Activated CD4-positive, alpha-beta T cell treated with anti-CD3 and anti-CD28 coated beads for 36 hours (primary cell): ENCODE measurements at places on chromosomes 12 and 14. TPM values are rescaled to one million over a fixed set of nuclear protein-coding genes. Genes with fewer than 3 reads are reported as not detected.
A peak's percentile ranks its signal among the peaks of the same experiment; 100 is the strongest.

- H3K27ac ChIP-seq = no peak overlapping the region
- H3K4me3 ChIP-seq = peak overlapping the region; percentile 8
- no peaks in the 10 kb centered on the region for H3K27me3 ChIP-seq
- H3K36me3 ChIP-seq = peaks cover 45% of the 10 kb centered on the region
Measured at GRCh38 chr14:53148671-53149070, 4.5 kb downstream of the DDHD1 start.

The ABCC9 gene
- not detected for total RNA-seq

The SLC25A21 gene
- total RNA-seq = not detected

GRCh38 chr14:28767853-28768741 is 1.5 kb downstream of the FOXG1 start:
- no peak overlapping the region for H3K27ac ChIP-seq
- DNase-seq = peak; percentile 29
- H3K36me3 ChIP-seq = peaks cover 13% of the 10 kb centered on the region
- peaks cover 11% of the 10 kb centered on the region for H3K4me1 ChIP-seq
- H3K4me3 ChIP-seq = peak overlapping the region; percentile 25
- H3K27me3 ChIP-seq = peaks cover 54% of the 10 kb centered on the region

The TTC9 gene
- 6.4 TPM for total RNA-seq

The C12orf54 gene
- total RNA-seq = not detected

DNA sequence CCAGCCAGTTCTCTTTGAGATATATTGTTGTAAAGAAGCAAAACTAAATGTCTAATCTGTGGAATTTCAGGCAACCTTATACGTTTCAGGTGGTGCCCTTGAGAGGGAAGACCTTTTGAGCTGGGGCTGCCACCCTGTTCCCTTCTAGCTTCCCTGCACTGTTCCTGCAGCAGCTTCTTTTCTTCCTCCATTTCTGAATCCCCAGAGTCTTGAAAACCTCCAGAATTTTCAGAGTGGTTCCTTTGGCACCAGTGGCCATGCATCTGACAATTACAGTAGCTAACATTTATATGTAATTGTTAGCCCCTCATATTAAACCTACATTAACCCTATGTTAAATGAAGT is 271.3 kb downstream of the ZFP36L1 start:
- no peaks in the 10 kb centered on the region for H3K36me3 ChIP-seq
- DNase-seq = no peak
- no peak overlapping the region for H3K27ac ChIP-seq
- H3K4me1 ChIP-seq = peaks cover 14% of the 10 kb centered on the region
- no peak overlapping the region for H3K4me3 ChIP-seq

The OR6C70 gene
- not detected for total RNA-seq

DNA sequence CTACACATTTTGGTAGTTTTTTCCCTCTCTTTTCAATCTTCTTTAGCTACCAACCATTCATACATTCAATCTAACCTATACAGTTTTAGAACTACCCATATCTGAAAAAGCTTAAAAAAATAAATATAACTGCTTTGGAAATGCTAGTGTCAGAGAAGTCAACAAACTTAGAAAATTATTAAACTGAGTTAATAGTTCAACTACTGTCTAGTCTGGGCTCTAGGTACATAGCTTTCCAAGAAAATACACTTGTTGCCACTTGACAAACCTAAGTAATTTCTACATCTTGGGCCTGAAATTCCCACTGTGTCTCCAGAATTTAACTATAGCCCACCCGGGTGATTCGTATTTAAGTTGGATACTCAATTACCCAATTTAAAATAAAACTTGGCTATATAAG is 22.1 kb downstream of the GTF2A1 start:
- H3K27ac ChIP-seq = no peak overlapping the region
- H3K27me3 ChIP-seq = no peaks in the 10 kb centered on the region
- no peak overlapping the region for H3K4me3 ChIP-seq
- DNase-seq = no peak
- peaks cover 26% of the 10 kb centered on the region for H3K4me1 ChIP-seq

DNA sequence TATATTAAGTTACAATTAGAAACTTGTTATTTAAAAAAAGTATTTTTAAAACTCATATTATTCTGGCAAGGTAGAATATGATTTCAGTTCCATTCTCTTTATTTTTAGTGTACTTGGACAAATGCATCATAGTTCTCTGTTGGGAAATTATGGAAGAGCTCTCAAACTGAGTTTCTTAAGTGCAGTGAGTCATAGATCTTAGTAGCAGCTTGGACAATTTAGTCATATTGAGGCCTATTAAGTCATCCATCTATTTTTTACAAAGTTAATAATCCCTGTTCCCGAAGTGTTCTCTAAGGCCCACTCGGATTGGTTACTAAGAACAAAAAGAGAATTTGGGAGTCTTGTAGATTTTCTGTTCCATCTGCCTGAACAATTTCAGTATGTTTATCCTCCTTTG is 113.9 kb downstream of the ANO4 start:
- no peaks in the 10 kb centered on the region for H3K4me1 ChIP-seq
- DNase-seq = no peak
- H3K27me3 ChIP-seq = peaks cover 1% of the 10 kb centered on the region
- no peak overlapping the region for H3K4me3 ChIP-seq
- no peaks in the 10 kb centered on the region for H3K36me3 ChIP-seq

DNA sequence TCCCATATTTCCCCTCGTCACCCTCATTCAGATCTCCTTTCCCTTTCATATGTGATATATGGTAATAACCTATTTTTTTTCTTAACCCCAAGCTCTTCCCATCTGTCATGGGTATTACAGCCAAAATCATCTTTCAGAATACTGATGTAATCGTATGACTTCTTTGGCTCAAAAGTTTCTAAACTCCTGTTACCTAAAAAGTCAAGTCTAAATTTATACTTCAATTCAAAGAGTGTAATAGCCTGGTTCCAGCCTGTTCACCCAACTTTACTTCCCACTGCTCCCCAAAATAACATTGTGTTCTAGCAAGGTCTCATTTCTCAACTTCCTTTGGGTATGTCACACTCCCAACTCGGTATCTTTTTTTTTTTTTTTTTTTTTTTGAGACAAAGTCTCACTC is 48.5 kb downstream of the TBK1 start:
- H3K27ac ChIP-seq = no peak overlapping the region
- peaks cover 10% of the 10 kb centered on the region for H3K4me1 ChIP-seq
- H3K36me3 ChIP-seq = peaks cover 25% of the 10 kb centered on the region
- H3K4me3 ChIP-seq = no peak overlapping the region

- no peaks in the 10 kb centered on the region for H3K27me3 ChIP-seq
- H3K36me3 ChIP-seq = no peaks in the 10 kb centered on the region
- DNase-seq = no peak
- H3K4me1 ChIP-seq = no peaks in the 10 kb centered on the region
- no peak overlapping the region for H3K4me3 ChIP-seq
Measured at GRCh38 chr12:94039914-94040313, 108.5 kb upstream of the PLXNC1 start.

- DNase-seq = no peak
- H3K27me3 ChIP-seq = peaks cover 10% of the 10 kb centered on the region
- no peak overlapping the region for H3K4me3 ChIP-seq
- H3K36me3 ChIP-seq = no peaks in the 10 kb centered on the region
- no peak overlapping the region for H3K27ac ChIP-seq
- no peaks in the 10 kb centered on the region for H3K4me1 ChIP-seq
Measured at GRCh38 chr14:24888532-24888931, 161.4 kb downstream of the STXBP6 start.

GRCh38 chr14:61279082-61279481 is 2.1 kb downstream of the TMEM30B start:
- H3K4me1 ChIP-seq = peaks cover 25% of the 10 kb centered on the region
- peaks cover 10% of the 10 kb centered on the region for H3K27me3 ChIP-seq
- no peaks in the 10 kb centered on the region for H3K36me3 ChIP-seq
- no peak for DNase-seq

The NFATC4 gene
- 0.30 TPM for total RNA-seq

The KRT72 gene
- total RNA-seq = 3.2 TPM
